HuH-7 (cell line): ENCODE measurements at places on chromosomes 11 and 22.

DNA sequence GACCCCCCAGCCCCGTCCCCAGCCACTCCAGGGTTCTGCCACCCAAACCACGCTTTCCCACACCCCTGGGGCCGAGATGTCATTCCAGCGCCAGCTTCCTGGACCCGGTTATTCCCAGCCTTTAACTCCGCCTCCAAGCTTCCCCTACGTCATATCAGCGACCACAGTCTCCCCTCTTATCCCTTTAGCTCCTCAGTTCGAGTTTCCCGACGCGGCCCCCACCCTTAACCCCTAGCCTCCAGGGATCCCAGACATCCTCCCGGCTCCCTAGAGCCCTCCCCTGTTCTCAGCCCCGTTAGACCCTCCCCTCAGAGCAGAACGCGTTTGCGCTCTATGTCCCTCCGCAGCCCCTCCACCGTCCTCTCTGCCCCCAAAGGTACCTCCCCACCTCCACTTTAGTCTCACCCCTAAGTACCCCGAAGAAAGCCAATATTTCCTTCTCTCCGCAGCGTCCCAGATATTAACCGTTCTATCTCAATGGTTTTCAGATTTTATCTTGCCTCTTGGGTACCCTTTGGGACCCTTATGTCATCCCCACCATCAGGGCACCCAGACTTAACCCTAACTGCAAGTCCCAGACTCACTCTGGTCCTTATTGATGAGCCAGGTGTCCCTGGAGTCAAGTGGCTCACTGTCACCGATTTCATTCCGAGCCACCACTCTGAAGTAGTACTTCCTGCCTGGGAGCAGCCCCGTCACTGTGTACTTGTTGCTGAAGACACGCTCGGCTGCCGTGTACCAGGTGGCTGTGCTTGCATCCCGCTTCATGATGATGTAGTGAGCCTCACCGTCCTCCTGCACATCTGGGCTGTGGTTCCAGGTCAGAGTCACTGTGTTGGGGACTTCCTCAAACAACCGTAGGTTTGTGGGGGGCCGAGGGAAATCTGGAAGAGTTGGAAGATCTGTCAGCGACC is 8.0 kb downstream of the TMEM86A start:
- DNase-seq, result no peak

GRCh38 chr11:47775240-47775869 is 8.2 kb upstream of the FNBP4 start:
- DNase-seq, result no peak

GRCh38 chr11:69080257-69080995 is 31.7 kb downstream of the TPCN2 start:
- no peak for DNase-seq

DNA sequence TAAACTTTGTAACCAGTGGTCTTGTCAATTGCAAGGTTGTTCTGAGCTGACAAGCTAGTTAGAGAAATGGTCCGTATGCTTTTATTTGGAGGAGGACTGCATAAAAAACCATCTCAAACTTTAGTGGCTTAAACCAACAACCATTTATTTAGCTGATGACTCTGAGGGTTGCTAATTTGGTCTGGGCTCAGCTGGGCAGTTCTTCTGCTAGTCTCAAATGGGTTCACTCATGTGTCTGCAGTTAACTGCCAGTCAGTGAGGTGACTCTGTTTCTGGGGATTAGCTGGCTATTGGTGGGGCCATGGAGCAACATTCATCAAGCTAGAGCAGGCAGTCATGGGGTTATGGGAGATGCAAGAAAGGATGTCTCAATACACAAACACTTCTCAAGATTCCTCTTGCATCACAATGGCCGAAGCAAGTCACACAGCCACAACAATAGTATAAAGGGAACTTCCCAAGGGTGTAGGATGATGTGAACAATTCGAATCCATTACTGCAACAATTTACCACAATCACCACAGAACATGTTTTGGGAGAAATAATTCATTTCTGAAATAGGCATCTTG is 521.9 kb downstream of the INSC start:
- DNase-seq, result no peak
